Astrocyte of the spinal cord (primary cell): ENCODE measurements at places on chromosomes 3 and 15.

DNA sequence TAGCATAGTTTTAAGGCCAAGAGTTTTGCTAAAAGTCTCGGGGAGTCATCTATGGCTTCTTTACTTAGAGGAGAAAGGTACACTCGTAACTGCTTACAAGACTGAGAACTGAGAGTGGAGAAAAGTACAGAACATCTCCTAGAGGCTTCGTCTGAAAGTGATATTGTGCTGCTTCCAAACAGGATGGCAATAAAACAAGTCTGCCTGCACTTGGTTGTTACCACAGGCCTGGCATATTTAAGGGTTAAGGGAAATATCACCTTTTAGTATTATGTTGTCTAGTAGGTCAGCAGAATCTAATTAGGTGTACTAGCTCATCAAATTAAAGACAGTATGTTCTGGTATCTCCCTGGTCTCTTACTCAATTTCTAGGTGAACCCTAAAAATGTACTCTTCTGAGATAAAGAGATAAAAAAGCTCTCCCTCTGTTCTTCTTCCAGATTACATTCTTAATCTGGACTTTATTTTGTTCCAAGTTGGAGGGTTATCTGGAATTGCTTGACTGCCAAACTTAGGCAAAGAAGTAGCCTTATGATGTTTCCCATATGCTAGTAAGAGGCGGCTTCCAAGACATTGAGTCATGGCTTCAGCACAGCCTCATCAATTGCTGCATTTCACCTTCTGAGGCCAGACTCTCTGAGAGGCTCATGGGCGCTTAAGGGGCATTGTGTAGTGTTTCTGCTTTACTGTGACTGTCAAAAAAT lies 181.3 kb downstream of the LSAMP start:
- peak; percentile 33 for DNase-seq

GRCh38 chr3:99842826-99843589 lies 25.3 kb downstream of the CMSS1 start:
- DNase-seq, result peak; percentile 80

GRCh38 chr3:3800685-3801493 lies 1.7 kb downstream of the LRRN1 start:
- no peak for DNase-seq

DNA sequence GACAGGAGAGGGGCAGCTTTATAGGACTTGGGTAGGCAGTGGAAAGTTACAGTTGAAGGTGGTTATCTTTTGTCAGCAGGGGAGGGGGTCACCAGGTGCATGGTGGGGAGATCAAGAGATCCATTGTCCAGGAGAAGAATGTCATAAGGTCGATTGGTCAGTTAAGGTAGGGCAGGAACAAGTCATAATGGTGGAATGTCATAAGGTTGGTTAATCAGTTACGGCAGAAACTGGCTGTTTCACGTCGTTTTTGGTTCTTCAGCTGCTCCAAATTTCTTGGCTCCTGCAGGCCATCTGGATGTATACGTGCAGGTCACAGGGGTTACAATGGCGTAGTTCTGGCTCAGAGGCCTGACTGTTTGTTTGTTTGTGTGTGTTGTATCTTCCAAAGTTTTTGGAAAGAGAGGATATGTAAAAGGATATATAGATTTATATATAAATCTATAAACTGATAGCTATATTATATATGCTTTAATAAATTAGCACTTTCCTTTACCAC lies 565.1 kb downstream of the ZNF385D start:
- no peak for DNase-seq

GRCh38 chr3:11244121-11244677 lies 28.0 kb upstream of the ATG7 start:
- peak; percentile 26 for DNase-seq

DNA sequence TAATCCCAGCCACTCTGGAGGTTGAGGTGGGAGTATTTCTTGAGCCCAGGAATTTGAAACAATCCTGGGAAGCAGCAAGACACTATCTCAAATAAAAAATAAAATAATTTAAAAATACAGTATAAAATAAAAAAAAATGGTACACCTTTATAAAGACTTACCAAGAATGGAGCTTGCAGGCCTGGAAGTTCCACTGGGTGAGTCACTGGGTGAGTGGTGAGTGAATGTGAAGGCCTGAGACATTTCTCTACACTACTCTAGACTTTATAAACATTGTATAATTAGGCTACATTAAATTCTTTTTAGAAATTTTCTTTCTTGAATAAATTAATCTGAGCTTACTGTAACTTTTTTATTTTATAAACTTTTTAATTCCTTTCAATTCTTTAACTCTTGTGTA lies 609.1 kb upstream of the BCHE start:
- peak; percentile 57 for DNase-seq

- no peak for DNase-seq
These were observed 35.4 kb downstream of the GYG1 start for GRCh38 chr3:149026718-149027117.

DNA sequence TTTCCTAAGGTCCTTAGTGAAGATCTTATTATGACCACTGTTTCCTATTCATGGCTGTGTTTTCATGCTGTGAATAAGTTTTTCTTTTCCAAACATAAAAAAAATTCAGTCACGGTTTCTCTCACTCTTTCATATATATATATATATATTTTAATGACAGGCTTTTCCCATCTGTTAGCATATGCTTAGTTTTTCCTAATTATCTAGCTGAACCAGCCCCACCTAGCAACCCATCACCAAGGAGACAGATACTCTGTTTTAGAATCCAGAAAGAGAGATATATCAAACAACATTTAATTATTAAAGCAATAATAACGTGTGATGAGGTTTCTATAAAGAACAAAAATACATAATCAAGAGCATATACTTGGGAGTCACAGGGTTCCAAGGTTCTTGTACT lies 58.3 kb downstream of the TMCC1 start:
- no peak for DNase-seq

GRCh38 chr3:38610436-38610835 lies 39.1 kb downstream of the SCN5A start:
- DNase-seq, result no peak

GRCh38 chr3:9870978-9871377 lies 9.1 kb downstream of the CIDEC start:
- DNase-seq, result peak; percentile 68

DNA sequence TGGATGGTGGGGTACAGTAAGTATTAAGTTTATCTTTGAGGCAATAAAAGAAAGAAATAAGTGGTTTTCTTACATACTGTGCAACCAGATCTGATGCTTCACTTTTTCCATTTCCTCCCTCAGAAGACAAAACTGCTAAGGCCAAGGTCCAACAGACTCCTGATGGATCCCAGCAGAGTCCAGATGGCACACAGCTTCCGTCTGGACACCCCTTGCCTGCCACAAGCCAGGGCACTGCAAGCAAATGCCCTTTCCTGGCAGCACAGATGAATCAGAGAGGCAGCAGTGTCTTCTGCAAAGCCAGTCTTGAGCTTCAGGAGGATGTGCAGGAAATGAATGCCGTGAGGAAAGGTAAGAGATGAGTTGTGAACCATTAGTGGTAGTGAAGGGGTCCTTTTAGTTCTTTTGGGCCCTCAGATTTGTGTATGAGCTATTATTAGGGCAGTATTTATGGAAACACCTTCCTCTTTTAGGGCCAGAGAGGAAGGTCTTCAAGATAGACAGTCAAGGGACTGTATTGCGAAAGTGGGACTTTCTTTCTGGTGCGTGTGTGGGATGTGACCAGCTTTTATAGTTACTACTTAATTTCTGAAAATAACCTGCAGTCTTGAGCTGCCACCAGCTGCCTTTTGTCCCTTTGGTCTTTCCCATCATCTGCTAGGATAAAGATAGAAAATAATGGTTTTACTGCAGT lies 4.6 kb downstream of the ALAS1 start:
- DNase-seq, result no peak

GRCh38 chr3:188060840-188061544 lies 93.0 kb upstream of the LPP start:
- peak; percentile 53 for DNase-seq

DNA sequence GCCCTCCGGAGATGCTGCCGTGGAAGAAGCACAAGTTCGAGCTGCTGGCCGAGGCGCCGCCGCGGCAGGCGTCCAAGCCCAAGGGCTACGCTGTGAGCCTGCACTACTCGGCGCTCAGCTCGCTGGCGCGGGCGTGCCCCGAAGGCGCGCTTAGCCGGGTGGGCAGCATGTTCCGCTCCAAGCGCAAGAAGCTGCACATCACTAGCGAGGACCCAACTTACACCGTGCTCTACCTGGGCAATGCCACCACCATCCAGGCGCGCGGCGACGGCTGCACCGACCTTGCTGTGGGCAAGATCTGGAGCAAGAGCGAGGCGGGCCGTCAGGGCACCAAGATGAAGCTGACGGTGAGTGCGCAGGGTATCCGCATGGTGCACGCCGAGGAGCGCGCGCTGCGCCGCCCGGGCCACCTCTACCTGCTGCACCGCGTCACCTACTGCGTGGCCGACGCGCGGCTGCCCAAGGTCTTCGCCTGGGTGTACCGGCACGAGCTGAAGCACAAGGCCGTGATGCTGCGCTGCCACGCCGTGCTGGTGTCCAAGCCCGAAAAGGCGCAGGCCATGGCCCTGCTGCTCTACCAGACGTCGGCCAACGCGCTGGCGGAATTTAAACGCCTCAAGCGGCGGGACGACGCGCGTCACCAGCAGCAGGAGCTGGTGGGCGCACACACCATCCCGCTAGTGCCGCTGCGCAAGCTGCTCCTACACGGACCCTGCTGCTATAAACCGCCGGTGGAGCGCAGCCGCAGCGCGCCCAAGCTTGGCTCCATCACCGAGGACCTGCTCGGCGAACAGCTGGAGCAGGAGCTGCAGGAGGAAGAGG lies 1.3 kb downstream of the FAM43A start:
- peak; percentile 54 for DNase-seq

DNA sequence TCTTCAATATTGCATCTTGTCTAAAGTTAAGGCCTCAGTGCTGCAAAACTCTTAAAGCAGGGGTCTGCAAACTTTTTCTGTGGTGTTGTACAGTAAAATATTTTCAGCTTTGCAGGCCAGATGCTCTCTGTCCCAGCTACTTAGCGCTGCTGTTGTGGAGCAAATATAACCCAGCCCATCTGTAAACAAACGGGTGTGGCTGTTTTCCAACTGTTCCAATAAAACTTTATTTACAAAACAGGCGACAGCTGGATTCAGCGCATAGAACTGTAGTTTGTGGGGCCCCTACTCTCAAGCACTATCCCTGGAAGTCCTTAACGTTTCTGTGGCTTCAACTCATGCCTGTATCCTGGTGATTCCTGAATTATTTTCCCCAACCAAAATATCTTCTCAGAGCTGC lies 365.0 kb downstream of the FOXP1 start:
- DNase-seq, result no peak

- no peak for DNase-seq
These were observed 25.5 kb upstream of the SPTBN5 start for GRCh38 chr15:41919201-41919820.

GRCh38 chr15:43771816-43772215 lies 5.0 kb downstream of the ELL3 start:
- DNase-seq, result no peak

DNA sequence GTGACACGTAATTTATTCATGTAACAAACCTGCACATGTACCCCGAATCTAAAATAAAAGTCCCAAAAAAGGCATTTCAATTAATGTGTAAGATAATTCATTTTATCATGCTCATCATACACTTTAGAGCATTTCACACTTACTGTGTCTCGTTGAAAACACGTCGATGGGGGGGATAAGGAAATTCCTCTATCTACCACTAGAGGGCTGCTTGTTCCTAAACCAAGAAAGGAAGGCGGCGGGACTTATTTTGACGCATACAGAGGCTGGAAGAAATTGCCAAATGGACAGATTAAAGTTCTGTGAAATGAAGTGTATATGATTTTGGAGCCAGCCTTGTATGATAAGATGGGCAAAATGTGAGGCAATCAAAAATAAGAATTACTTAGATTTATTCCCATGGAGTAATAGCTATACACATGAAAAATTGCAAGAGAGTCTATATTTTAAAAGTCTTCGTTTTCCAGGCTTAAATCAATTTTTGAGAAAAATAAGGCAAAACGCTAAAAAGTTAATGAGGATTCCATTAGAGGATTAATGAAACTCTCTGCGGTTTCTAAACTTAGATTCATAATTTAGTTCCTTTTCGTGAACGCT lies 346.8 kb downstream of the CNTN3 start:
- peak; percentile 56 for DNase-seq

GRCh38 chr3:153023896-153024295 lies 138.1 kb upstream of the RAP2B start:
- DNase-seq, result no peak

DNA sequence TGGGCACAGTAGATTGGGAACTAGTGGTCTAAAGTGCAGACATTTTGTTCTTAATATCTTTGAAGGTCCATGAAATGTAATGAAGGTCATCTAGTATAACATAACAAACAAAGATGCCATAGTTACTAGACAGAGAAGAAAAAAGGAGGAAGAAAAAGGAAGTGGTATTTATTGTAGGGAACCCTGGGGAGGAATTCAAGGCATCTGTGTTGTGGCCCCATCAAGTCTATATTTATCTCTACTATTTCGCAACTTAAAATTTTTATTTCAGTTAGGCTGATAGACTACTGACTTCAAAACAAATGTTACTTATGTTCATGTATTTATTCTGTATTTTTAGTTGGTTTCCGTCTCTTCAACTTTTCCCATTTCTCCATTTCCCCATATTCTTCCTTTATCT lies 48.9 kb upstream of the ZDHHC23 start:
- DNase-seq, result peak; percentile 16

DNA sequence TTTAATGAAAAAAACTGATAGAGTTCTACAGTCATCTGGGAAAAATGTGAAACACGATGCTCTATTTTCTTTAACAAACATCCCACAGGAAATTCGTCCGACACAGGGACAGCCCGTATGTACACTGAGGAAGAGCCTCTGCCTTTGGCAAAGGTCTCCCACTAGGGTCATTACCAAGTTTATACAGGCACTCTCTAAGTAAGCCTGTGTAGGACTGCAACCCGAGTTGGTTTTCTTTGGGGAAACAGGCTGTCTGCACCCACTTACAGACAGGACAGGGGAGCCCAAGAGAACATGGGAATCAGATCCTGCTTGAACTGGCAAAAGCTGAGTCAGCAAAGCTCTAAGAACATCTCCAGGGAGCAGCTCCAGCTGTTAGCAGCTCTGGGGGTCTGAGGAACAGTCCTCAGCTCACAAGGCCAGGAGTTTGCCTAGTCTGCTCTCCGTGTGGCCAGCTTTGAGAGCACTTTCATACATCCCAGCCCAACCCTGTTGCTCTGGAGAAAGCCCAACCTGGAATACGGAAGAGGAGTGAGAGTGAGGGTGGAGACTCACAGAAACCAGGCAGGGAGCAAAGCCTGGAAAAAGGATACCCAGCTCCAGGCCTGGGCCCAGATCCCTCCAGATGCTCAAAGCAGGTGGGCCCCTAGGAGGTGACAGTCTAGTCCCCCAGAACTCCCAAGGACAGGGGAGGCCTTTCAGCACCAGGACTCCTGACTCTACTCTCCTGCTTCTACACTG lies 1.9 kb downstream of the TBC1D2B start:
- DNase-seq, result peak; percentile 93

DNA sequence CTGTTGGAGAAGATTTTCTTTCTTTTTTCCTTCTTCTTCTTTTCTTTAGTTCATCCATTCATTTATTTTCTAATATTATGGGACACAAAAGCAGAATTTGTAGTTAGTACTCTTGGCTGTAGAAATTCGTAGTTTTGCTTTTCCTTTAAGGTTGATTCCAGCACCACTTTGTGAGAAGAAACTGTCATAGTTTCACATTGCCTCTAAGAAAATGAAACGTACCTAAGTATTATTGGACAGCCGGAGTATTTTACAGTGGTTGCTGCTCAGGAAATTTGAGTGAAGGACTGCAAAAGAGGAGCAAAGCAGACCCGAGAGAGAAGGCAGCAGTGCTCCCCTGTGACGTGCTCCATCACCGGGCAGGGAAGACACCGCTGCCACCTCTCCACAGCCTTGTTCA lies 48.1 kb downstream of the PLCL2 start:
- DNase-seq, result no peak
